Sigmoid colon (tissue), 7 donors: ENCODE measurements at places on chromosomes 7 and 10.

- DNase-seq: no peak
Observed at GRCh38 chr10:106672517-106673175, 491.9 kb downstream of the SORCS1 start.

GRCh38 chr10:108904163-108904838 lies 1019.0 kb downstream of the XPNPEP1 start:
- no peak for DNase-seq

- DNase-seq: no peak
Observed at GRCh38 chr10:90031776-90032175, 330.4 kb downstream of the KIF20B start.

GRCh38 chr7:84021292-84021908 lies 173.2 kb downstream of the SEMA3A start:
- no peak for DNase-seq

DNA sequence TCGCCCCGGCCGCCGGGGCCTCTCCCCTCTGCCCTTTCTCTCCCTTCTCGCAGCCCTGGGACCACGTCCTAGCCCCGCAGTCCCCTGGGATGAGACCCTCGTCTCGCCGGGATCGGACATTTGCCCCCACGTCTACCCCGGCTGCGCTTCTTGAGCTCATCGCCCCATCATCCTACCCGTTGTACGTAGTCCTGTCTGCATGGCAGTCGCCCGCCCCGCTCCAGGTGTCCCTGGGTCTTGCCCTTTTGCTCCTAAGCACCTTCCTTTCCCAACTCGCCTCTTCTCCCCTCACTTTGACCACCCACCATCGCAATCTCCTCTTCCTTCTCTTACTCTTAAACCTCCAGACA lies 582 bp downstream of the TPST1 start:
- no peak for DNase-seq

- DNase-seq: no peak
Observed at GRCh38 chr10:60123172-60123571, 216.8 kb upstream of the CCDC6 start.

GRCh38 chr7:41881331-41882130 lies 178.6 kb upstream of the INHBA start:
- no peak for DNase-seq

DNA sequence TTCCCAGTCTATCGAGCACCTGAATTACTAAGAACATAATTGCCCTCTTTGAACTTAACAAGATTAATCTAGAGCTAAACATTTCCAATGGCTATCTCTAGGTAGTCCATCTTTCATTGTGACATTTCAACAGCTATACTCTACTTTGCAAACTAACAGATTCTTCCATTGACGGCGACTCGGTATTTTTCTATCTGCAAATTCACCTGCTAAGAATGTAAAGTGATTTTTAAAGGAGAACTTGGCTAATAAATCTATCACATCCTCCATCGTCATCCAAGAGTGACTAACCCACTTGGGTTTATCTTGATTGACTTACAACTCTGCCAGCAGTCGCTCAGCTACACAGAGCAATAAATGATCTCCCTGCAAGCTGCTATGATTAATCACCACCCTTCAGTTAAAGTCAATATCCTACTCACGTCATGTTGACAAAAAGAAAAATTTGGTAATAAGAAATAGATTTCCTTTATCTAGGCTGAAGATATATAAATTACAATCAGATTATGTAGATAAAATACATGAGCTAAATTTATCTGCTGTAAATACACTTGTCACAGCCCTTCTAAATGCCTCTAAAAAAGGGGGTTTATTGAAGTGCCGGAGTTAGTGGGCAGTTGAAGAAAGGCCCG lies 99.5 kb downstream of the SFMBT2 start:
- no peak for DNase-seq

DNA sequence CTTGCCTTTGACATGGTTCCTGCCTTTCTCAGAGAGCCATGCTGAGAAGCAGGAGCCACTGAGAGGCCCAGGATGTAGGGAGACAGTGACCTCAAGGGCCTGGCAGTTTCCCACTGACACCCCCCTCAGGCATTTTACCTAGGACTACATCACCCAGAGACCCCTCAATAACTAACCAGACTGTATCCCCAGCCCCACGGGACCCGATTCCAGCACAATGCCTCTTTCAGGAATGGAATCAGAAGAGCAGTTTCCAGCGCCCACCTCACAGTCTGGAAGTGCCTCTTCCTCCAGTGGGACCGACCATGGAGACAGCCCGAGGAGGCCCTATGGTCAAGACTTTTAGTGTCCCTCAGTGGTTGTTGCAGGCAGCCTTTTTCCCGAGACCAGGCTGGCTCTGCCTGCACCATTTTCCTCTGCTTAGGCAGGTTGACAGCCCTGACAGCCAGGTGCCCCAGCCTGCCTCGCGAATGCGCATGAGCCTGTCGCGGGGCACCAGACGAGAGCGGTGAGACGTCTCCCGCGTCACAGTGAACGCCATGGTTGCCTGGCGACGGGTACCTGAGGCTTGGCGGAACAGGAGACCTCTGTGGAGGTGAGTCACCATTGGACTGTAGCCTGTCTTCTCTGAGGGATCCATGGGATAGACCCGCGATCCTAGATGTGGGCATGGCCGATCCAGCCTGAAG lies 28.4 kb upstream of the ZNF273 start:
- no peak for DNase-seq

DNA sequence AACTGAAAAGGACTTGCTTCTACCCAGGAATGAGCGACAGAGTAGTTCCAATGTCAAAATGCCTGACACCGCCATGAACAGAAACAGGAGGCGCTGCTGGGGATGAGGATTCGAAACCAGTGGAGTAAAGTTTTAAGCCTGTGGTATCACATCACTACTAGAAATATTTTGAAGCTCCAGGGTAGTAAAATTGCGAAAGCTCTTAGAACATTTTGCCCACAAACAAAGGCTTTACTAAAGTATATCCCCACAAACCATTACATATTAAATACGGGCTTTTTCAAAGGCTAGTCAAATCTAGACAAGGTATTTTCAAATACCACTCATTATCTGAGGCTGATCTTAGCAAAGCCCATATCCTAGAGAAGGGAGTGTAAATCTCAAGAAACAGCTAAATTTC lies 2.4 kb downstream of the PRDX3 start:
- no peak for DNase-seq

DNA sequence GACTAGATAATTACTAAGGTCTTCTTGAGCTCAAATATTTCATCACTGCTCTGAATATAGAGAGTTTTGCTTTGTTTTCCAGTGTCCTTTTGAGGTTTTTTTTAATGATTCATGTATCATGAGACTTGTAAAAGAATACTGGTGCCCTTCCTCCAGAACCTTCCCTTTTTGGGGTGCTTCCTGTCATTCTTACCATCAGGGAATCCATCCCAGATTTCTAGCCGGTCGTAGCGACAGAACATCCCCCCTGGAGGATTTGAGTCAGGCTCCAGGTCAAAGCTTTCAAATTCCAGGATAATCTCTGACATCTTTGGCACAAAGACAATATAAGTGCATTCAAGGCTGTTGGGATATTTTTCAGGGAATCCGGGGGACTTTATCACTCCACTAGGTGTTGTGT lies 71.0 kb downstream of the NRP1 start:
- DNase-seq: no peak

- peak; percentile 26 for DNase-seq
Observed at GRCh38 chr7:157831143-157831905, 494.5 kb downstream of the DNAJB6 start.
